ENCODE measurements at places on chromosomes 12 and 14. TPM values are rescaled to one million over a fixed set of nuclear protein-coding genes. Genes with fewer than 3 reads are reported as not detected.

KLRC3 gene
- not detected for total RNA-seq

KRAS gene
- total RNA-seq, result 21.0 TPM

SMOC1 gene
- 3.6 TPM for total RNA-seq

RPL36AL gene
- 231 TPM for total RNA-seq

IQSEC3 gene
- 0.27 TPM for total RNA-seq

HVCN1 gene
- total RNA-seq, result 4.6 TPM

KRT75 gene
- total RNA-seq, result not detected

ZFHX2 gene
- 1.7 TPM for total RNA-seq

CLEC9A gene
- not detected for total RNA-seq

RPL10L gene
- total RNA-seq, result not detected

COX6A1 gene
- 531 TPM for total RNA-seq

RAB21 gene
- total RNA-seq, result 34.2 TPM

DNA sequence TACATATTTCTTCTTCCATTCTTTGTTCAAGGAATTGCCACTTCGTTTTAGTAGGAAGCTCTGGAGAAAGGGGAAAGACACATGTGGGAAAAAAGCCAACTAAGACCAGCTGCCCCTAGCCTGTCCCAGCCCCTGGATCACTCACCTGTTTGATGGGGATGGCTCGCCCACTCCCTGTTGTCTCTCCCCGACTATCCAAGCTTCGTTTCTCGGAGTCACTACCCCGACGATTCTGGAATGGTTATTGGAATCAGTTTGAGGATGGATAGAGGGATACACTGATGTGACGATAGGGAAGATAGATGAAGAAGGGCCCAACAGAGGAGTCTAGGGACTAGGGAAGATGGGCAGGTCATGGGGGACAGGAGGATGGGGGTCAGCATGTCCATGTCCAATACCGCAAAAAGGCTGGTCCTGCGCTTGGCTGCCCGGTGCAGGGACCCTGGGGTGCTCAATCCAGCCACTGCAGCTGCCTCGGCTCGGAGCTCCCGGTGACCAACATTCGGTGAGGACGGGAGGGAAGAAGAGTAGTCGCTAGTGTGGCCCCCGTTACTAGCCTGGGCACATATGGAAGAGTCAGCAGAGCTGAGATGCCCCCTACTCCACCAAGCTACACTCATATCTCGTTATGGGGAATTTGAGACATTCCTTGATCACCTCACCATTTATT, 7.0 kb downstream of the AGAP2 start:
- H3K27me3 ChIP-seq, result peaks cover 13% of the 10 kb centered on the region
- DNase-seq, result no peak
- no peak overlapping the region for H3K27ac ChIP-seq
- no peaks in the 10 kb centered on the region for H3K36me3 ChIP-seq
- H3K4me1 ChIP-seq, result peaks cover 9% of the 10 kb centered on the region

- no peaks in the 10 kb centered on the region for H3K27me3 ChIP-seq
- H3K27ac ChIP-seq, result no peak overlapping the region
- no peaks in the 10 kb centered on the region for H3K4me1 ChIP-seq
- DNase-seq, result no peak
- H3K36me3 ChIP-seq, result no peaks in the 10 kb centered on the region
These were observed 62.5 kb downstream of the PAX9 start for GRCh38 chr14:36724162-36724561.

- H3K27ac ChIP-seq, result no peak overlapping the region
- no peaks in the 10 kb centered on the region for H3K4me1 ChIP-seq
- no peak for DNase-seq
- no peak overlapping the region for H3K4me3 ChIP-seq
These were observed 662.2 kb upstream of the LRFN5 start for GRCh38 chr14:40944521-40944920.

DNA sequence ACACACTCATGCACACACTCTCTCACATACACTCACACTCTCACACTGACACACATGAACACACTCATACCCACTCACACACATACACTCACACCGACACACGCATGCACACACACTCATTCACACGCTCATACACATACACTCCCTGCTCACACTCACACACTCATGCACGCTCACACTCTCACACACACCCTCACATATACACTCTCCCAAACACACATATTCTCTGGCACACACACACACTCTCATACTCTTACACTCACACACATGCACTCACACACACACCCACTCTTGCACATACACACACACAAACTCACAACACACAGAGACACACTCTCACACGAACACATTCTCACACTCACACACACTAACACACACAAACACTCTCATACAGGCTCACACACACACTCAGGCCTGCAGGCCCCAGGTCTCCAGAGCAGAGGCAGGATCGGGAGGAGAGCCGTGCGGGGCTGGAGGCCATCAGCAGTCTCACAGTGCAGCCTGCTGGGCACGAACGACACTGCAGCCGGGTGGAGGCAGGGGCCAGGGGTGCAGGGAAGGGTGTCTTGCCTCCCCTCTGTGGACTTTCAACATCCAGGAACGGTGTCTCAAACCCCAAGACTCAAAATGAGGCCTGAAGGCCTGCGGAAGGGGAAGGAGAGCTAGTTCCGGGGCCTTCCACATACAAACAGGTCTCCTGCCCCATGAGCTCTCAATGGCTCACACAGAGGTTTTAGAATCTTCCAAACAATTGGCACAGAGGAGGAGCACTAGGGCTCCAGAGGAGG, 148.7 kb downstream of the ANO2 start:
- peak; percentile 4 for DNase-seq
- H3K4me1 ChIP-seq, result no peaks in the 10 kb centered on the region
- no peak overlapping the region for H3K27ac ChIP-seq

DNA sequence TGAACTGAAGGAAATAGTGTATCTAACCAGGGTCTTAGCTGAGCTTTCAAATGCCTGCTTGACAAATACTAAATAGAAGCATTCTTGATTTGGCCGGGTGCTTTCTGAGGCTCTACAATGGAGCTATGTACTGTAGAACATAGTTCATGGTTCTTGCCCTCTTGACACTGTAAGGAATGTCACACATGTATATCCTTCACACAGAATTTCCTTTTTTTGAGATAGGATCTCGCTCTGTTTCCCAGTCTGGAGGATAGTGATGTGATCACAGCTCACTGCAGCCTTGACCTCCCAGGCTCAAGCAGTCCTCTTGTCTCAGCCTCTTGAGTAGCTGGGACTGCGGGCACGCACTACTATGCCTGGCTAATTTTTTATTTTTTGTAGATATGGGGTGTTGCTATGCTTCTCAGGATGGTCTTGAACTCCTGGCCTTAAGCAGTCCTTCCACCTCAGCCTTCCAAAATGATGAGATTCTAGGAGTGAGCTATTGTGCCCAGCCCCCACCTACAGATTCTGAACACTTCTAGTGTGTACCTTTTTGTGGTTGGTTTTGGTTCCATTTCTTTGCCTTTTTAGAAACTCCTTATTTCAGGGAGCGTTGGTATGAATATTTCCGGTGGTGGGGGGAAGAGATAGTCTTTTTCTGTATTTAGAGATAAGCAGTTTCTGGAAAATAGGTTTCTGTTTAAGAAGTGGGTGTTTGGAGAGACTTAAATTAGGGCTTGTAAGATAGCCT, 4.2 kb downstream of the MLXIP start:
- no peak overlapping the region for H3K27ac ChIP-seq
- H3K4me1 ChIP-seq, result peaks cover 43% of the 10 kb centered on the region
- H3K4me3 ChIP-seq, result no peak overlapping the region
- no peak for DNase-seq
- no peaks in the 10 kb centered on the region for H3K27me3 ChIP-seq

DNA sequence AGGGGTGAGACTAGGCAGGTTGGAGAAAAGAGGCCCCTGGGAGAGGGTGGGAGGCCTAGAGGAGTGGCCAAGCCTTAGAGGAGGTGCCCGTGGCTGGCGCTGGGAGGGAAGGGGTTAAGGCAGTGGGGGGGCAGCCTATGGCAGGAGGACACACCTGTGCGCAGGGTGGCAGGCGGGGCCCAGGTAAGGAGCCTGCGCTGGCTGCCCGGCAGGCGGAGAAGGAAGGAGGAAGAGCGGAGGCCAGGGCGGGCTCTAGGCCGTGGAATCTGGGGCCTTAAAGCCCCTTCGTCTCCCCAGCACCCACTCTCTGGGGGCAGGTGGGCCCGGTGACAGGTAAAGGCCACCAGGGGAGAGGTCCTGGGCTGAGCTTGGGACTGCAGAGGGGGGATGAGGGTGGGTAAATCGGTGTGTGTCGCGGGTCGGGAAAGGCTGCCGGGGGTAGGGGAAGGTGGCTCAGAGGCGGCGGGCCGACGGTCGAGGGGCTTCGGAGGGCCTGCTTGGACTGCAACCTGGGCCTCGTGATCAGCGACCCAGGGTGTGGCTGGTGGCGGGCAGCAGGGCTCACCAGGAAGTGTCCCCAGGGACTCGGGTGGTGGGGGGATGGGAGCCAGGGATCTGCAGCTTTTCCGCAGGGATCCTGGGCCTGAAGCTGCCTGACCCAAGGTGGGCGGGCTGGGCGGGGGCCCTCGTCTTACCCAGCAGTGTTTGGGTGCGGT, 7.3 kb downstream of the PHB2 start:
- H3K4me1 ChIP-seq, result peaks cover 32% of the 10 kb centered on the region
- H3K27me3 ChIP-seq, result no peaks in the 10 kb centered on the region
- H3K4me3 ChIP-seq, result peak overlapping the region; percentile 83
- H3K27ac ChIP-seq, result peak overlapping the region; percentile 97

GRCh38 chr12:73221836-73222235, 949.7 kb downstream of the TRHDE start:
- H3K4me3 ChIP-seq, result no peak overlapping the region
- H3K27ac ChIP-seq, result no peak overlapping the region
- DNase-seq, result no peak
- H3K27me3 ChIP-seq, result no peaks in the 10 kb centered on the region
- no peaks in the 10 kb centered on the region for H3K36me3 ChIP-seq

- no peaks in the 10 kb centered on the region for H3K27me3 ChIP-seq
- H3K4me1 ChIP-seq, result peaks cover 4% of the 10 kb centered on the region
- no peaks in the 10 kb centered on the region for H3K36me3 ChIP-seq
- no peak for DNase-seq
- H3K4me3 ChIP-seq, result no peak overlapping the region
These were observed 21.2 kb downstream of the ASB2 start for GRCh38 chr14:93954900-93955849.

- no peaks in the 10 kb centered on the region for H3K36me3 ChIP-seq
- peak; percentile 5 for DNase-seq
- H3K27me3 ChIP-seq, result no peaks in the 10 kb centered on the region
These were observed 557.2 kb downstream of the BCL11B start for GRCh38 chr14:98714626-98715425.

- no peaks in the 10 kb centered on the region for H3K36me3 ChIP-seq
- H3K4me1 ChIP-seq, result peaks cover 32% of the 10 kb centered on the region
- no peak overlapping the region for H3K4me3 ChIP-seq
- H3K27me3 ChIP-seq, result no peaks in the 10 kb centered on the region
- H3K27ac ChIP-seq, result peak overlapping the region; percentile 74
These were observed 11.9 kb downstream of the RHOF start for GRCh38 chr12:121781484-121781997.

- H3K4me1 ChIP-seq, result peaks cover 7% of the 10 kb centered on the region
- no peaks in the 10 kb centered on the region for H3K36me3 ChIP-seq
- no peak overlapping the region for H3K27ac ChIP-seq
- no peak for DNase-seq
- no peaks in the 10 kb centered on the region for H3K27me3 ChIP-seq
These were observed 2.4 kb downstream of the E2F7 start for GRCh38 chr12:77062846-77063461.

- H3K27me3 ChIP-seq, result no peaks in the 10 kb centered on the region
- no peak overlapping the region for H3K27ac ChIP-seq
These were observed 45.1 kb upstream of the VRK1 start for GRCh38 chr14:96752125-96752524.

- H3K27me3 ChIP-seq, result no peaks in the 10 kb centered on the region
- peak overlapping the region; percentile 45 for H3K27ac ChIP-seq
- peak; percentile 50 for DNase-seq
- H3K36me3 ChIP-seq, result no peaks in the 10 kb centered on the region
- peaks cover 63% of the 10 kb centered on the region for H3K4me1 ChIP-seq
These were observed 19.5 kb downstream of the DCAF5 start for GRCh38 chr14:69133206-69134125.

GRCh38 chr12:108694812-108695278, 36.5 kb downstream of the CORO1C start:
- DNase-seq, result no peak
- H3K27me3 ChIP-seq, result no peaks in the 10 kb centered on the region
- H3K36me3 ChIP-seq, result no peaks in the 10 kb centered on the region
- H3K27ac ChIP-seq, result no peak overlapping the region

GRCh38 chr12:106192659-106193393, 54.1 kb upstream of the NUAK1 start:
- peaks cover 94% of the 10 kb centered on the region for H3K4me1 ChIP-seq
- H3K36me3 ChIP-seq, result no peaks in the 10 kb centered on the region
- no peak overlapping the region for H3K4me3 ChIP-seq
- DNase-seq, result no peak
- H3K27me3 ChIP-seq, result no peaks in the 10 kb centered on the region
- H3K27ac ChIP-seq, result peak overlapping the region; percentile 87

DNA sequence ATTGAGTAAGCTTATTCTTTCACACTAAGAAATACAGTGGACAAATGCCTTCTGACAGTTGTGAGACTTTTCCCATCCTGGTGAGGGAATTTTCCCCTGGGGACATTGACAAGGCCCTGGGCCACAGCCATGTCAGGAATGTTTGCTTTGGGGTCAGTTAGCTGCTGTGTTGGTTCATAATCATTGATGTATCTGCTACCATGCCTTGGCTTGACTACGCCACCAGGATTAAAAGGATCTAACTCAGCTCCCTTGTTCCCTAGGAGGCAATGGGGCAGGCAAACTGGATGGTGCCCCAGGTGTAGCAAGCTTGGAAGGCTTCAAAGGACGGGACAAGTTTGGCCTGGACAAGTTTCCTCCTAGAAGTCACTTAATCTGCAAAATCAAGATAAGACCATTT, 3.1 kb upstream of the CCDC88C start:
- peaks cover 17% of the 10 kb centered on the region for H3K4me1 ChIP-seq
- no peak overlapping the region for H3K27ac ChIP-seq
- no peaks in the 10 kb centered on the region for H3K36me3 ChIP-seq
- no peak overlapping the region for H3K4me3 ChIP-seq
- H3K27me3 ChIP-seq, result no peaks in the 10 kb centered on the region

All from thyroid gland (tissue), 4 donors.